Cortex of kidney (tissue), 1 donor: ENCODE measurements at places on chromosomes 6 and 20.

- no peak for DNase-seq
These were observed 45.0 kb downstream of the PHACTR1 start for GRCh38 chr6:12761376-12762115.

DNA sequence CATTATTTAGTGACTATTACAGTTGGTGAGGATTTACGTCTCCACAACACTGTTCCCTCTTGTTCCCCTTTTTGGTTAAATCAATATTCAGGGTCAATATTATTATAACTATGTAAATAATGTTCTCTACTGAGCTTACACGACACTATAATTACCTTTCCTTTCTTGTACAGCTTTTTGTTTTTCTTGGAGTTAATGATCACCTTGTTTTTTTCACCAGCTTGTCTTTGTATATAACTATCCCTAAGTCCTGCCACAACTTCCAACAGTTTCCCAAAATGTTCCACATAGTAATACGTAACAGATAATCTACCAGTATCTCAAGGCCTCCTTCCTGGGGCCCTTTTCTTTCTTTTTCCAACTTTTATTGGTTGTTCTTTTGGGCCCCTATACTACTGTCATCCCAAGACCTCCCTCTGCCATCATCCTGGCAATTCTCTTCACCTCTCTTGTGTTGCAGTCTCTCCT, 142.0 kb upstream of the SOX4 start:
- no peak for DNase-seq

GRCh38 chr20:50278377-50278683, 87.7 kb downstream of the CEBPB start:
- no peak for DNase-seq

- no peak for DNase-seq
These were observed 345.3 kb downstream of the CDKAL1 start for GRCh38 chr6:20879526-20879925.

- DNase-seq, result no peak
These were observed 515.2 kb upstream of the ARID1B start for GRCh38 chr6:156262014-156262413.

- DNase-seq, result no peak
These were observed 74.3 kb downstream of the EFHC1 start for GRCh38 chr6:52494298-52495072.

DNA sequence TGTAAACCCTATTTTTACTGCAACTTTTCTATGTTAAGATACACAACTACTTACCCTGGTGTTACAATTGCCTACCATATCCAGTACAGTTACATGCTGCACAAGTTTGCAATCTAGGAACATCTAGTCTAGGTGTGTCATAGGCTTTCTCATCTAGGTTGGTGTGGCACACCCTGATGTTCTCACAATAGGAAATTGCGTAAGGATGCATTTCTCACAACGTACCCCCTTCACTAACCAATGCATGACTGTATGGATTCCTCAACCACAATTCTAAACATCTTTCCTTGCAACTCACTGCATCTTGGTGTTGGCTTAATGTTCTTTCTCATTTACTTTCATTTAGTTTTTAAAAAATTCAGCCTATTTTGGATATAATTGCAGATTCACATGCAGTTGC, 31.6 kb downstream of the GJA10 start:
- DNase-seq, result no peak

DNA sequence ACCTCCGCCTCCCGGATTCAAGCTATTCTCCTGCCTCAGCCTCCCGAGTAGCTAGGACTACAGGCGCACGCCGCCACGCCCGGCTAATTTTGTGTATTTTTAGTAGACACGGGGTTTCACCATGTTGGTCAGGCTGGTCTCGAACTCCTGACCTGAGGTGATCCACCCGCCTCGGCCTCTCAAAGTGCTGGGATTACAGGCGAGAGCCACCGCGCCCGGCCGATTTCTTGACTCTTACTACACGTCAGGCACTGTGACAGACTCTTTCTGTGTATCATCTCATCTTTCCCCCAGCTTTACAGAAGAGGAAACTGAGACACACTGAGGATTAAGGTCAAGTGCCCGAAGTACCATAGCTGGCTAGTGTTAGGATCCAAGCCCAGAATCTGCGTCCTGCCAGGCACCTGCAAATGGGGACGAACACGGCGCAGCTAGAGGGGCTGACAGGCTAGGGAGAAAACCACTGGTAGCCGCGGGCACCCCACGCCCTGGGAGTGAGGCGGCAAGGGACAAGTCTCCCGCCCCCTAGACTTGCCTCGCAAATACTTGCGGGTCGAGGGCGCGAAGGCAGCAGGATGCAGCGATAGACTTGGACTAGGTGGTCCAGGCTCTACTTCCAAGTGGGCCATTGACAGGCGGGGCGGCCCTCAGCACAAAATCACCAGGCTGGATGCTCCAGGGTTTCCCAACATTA, 1.1 kb upstream of the TAF8 start:
- no peak for DNase-seq

GRCh38 chr20:14406495-14406894, 69.1 kb upstream of the FLRT3 start:
- no peak for DNase-seq

DNA sequence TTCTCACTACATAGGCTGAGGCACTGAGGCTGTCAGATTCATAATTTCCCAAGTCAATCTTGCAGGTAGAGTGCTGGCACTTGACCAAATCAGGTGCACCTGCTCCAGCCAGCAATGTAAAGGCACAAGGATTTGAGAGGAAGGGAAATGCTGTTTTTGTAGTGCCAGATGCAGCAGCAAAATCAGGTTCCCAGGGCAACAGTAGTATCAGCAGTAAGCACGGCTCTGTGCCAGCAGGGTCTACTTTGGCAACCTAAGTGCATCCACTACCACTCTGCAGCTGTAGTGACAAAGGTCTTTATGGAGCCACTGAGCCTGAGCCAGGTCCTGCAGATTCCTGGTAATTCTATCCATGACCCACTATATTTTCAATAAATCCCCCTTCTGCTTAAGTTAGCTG, 329.5 kb downstream of the TPBG start:
- DNase-seq, result no peak

DNA sequence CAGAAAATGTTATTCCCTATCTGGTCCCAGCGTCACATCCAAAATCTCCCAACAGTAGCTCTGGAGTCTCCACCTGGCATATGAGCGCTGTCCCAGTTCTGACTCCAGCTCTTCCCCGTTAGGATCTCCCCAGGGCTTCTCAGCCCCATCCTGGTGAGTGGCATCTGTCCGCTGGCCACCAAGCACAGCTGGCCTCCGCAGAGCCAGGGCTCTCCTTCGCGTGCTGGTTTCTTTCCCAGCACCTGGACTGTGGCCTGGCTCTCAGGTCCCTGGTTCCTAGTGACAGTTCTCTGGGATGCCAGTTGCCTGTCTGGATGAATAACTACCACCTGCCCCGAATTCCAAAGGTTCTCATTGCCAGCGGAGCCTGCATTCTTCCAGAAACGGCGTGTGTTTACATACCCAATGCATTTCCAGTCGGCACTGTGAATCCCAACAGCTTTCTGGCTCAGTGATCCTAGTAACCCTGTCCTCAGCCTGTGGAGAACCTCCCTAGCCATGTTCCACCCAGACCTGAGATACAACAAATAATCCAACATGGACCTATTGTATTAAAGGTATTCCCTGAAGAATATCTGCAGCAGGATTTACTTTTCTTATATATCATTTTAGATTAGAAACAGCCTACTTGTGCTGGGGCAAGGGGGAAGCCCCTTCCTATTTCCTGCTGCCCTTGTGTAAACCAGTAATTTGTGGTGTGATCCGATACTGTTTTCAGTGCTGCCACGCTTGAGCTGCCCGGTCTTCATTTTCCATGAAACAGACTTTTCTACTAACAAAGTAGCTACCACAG, 69.9 kb upstream of the PDE10A start:
- DNase-seq, result no peak

DNA sequence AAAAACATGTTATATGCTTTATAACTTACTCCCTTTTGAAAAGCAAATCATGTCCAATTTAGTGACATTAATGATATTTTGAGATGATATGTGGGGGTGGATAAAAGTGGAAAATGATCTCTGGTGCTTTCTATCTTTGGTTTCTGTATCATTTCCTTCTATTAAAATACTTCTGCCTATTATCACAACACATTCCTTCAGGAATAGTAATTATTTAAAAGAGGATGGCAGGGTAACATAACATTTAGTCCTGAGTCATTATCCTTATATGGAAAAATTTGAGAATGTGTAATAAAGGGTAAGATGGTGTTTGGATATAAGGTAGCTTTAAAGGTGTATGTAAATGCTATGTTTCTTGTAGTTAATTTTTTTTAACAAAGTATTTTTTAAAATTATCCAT, 657.7 kb downstream of the PHF3 start:
- DNase-seq, result no peak

- no peak for DNase-seq
These were observed at the start of gene FOXF2 for GRCh38 chr6:1389369-1390132. FOXF2 (plus strand) TSS chr6:1389576; CDS start chr6:1389948, 372 bp downstream.

- no peak for DNase-seq
These were observed 987 bp downstream of the ADISSP start for GRCh38 chr20:3766422-3767109.

DNA sequence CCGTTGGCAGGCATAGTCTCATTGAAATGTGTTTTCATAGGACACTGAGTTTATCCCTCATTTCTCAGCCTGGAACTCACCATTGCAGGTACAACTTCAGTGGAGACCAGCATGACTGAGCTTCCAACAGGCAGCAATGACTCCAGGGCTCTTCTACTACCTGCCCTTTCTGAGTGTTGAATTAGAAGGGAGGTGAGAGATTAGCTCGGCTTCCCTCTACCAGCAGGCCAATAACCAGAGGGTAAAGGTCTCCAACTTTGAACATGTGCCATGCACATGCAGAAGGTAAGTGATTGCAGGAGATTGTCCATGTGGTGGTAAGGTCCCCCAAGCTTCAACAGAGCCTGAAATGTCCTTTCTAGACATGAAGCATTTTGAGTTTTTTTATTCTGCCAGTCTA, 233.8 kb upstream of the SUPT3H start:
- DNase-seq, result no peak

DNA sequence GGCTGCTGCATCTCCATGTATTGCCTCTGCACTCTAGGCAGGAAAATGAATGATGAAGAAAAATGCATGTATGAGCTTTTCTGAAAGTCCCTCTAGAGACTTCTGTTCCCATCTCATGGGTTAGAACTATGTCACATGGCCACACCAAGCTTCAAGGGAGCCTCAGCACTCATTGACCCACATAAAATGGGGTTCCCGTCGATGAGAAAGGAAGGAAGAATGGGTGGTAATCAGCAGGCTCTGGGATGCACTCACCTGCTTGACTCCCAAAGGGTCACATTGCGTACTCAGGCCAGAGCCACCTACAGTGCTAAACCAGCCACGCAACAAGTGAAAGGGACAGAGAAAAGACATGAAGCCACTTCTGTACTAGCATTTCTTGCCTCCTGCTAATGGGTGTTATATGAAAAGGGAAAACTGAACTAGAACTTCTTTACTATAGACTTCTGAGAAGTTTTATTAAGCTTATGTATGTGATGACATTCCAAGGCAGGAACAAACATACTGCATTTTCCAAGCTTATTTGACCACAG, 95.8 kb upstream of the GCM1 start:
- no peak for DNase-seq

- no peak for DNase-seq
These were observed 1.1 kb downstream of the SYNJ2 start for GRCh38 chr6:157982563-157983405.

DNA sequence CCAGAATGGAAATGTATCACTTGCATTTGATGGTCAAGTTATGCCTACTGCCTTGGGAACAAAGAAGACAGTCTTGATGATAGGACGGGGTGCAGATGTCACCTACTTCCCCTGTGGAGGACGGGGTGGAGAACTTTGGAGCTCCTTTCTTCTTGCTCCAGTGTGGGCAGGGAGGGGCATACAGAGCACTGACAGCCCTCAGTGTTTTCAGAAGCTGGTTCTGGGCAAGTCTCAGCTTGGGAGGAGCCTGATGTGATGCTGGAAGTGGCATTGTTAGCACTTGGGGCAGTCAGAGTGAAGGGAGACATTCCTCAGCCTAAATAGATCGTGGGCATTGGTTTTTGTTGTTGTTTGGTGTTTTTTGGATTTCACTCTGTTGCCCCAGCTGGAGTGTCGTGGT, 59.7 kb downstream of the SYNJ2 start:
- no peak for DNase-seq

DNA sequence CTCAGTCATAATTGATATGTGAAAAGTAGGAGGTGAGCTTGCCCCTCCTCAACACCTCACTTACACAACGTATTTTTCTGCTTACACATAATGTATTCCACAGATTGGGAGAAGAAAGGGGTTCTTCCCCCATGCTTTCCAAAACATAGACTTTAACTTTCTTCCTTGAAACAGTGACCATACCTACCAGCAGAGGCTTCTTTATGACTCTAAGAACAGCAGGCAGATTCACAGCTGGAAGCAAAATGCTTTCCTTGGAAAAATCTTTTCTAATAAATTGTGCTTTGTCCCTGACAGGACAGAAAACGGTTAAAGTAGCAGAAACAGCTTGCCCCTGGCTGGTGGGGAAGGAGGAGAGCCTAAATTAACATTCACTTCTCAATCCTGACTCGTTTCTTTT, 629.1 kb upstream of the IMPG1 start:
- DNase-seq, result no peak
